GM23338 (cell line): ENCODE measurements at places on chromosomes 2 and 18.

DNA sequence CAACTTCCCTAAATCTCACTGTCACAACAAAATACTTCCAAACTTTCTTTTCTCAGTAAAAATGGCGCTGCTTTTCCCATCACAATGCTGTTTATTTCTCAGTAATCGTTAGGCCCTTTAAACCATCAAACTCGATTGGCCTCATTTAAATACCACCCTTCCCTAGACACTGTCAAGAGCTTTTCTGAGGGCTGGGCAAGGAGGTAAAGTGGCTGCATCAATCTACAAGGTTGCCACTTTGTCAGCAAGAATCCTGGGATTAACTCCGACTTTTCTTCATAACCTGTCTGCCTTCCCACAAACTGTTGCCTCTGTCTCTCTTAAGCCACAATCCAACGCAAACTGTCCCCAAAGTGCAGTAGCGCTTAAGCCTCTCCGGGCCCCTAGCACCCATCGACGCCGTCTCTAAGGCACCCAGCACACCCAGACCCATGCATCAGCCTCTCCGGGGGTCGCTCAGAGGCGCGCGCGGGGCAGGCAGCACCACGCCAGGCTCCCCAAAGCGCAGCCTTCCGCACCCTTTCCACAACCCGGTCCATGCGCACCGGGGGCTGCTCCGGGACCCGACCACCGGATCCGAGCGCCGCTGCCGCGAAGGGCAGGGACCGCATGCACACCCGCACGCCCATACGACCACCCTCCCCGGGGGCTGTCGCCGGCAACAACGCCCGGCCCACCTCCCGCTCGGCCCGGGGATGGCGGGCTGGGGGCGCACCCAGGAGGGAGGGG, 683 bp downstream of the MBOAT2 start:
- DNase-seq: peak; percentile 54

- DNase-seq: no peak
Observed at GRCh38 chr2:70014959-70015358, 53.5 kb upstream of the ASPRV1 start.

DNA sequence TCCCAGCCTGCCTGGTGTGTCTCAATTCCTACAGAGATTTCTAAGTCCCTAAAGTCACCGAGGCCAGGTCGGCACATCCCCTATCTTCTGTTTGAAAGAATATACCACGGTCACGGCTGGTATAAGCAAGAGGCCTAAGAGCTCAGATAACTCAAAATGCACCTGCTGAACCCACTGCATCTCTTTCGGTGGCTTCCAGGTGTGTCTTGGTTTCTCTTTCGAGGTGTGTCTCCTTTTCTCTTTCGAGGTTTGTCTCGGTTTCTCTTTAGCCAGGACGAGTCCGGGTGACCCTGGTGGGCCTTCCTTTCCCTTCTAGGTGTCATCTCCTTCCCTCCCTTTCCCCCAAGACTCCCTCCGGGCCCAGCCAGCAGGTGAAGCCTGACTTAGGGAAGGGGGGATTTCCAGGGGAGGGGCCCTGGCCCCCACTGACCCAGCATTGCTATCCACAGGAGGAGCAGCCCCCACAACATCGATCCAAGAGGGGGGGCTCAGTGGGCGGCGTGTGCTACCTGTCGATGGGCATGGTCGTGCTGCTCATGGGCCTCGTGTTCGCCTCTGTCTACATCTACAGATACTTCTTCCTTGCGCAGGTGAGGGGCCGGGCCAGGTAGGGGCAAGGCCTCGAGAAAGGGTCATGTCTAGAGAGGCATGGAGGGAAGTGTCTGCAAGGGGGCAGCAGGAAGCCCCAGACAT, 8.4 kb downstream of the ITM2C start:
- no peak for DNase-seq

DNA sequence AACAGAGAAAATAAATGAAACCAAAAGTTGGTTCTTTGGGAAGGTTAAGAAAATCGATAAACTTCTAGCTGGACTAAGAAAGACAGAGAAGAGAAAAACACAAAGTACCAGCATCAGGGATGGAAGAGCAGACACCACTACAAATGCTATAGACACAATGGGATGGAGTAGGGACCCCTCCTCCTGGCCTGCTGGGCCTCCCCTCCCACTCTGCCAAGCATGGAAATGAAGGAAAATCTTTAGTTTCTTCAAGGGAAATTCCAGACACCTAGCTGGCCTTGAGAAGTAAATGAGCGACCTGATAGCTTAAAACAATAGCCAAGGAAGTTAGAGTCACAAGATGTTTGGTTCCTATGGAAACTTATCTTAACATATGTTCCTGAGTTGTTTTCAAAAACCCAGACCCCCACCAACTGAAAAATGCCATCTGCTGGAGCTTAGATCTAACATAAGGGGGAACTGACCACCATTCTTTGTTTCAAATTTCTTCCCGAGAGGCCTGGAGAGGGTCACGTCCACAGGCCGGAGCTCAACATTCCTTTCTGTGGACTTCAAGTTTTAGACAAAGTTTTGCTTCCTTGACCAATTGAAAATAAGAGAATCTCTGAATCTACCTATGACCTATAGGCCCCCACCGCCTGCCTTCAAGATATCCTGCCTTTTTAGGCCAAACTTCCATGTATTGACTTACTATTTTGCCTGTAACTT, 101.9 kb downstream of the BIN1 start:
- DNase-seq: peak; percentile 46

DNA sequence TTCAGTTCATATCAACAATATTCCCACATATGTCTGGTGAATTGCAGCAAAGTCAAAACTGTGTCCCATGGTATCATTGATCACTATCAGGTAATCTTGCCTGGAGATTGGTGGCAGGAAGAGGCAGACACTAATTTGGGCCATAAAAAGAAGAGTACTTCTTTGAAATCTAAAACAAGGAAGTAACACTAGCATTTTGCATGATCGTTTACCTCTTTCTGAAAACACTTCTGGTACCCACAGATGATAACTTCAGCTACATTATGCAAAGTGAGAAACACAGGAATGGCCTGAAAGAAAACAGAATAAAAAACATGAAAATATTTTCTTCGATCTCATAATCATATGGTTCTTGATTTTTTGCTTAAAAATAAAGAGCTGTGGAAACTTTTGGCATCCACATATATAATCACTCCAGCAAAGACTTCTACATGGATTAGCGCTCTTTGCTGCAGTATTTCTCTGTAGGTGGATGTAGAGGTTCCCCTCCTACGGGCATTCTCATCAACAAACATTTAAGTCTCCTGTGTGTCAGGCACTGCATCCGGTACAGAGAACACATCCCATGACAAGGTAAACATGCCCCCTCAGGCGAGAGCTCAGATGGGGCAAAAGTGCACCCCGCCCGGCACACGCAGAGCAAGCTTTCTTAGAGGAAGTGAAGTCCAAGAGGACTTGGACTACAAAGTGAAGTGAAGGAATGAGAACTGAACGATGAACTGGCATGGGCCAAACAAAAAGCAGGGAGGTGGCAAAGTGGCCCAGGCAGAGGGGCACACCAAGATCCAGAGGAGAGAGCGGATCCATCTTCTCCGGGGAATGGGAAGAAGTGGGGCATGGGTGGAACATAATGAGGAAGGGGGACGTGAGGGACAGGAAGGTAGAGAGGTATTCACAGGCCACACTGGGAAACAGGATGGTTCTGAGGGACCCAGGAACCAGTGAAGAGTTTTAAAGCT, 68.0 kb upstream of the RIOK3 start:
- no peak for DNase-seq

DNA sequence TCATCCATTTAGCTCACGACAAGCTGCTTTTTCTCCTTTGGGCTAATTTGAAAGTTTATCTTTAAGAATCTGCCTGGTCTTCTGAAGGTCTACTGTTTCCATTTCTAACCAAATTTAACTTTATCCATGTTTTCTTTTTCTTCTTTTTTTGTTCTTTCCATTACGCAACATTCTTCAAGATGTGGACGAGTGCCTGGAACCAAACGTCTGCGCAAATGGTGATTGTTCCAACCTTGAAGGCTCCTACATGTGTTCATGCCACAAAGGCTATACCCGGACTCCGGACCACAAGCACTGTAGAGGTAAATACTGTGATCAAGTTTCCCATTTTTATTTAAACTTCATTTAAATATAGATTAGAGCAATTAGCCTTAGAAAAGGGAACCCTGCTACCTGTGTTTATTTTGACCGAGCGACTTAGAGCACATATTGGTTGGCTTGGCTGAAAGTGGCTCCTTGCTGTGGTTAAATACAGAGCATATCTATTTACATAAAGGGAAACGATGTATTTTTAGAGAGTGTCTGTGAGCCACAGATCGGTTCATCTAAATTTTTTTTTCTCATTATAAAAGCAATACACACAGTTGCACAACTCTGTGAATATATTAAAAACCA, 183.4 kb upstream of the RASGRP3 start:
- DNase-seq: peak; percentile 2

DNA sequence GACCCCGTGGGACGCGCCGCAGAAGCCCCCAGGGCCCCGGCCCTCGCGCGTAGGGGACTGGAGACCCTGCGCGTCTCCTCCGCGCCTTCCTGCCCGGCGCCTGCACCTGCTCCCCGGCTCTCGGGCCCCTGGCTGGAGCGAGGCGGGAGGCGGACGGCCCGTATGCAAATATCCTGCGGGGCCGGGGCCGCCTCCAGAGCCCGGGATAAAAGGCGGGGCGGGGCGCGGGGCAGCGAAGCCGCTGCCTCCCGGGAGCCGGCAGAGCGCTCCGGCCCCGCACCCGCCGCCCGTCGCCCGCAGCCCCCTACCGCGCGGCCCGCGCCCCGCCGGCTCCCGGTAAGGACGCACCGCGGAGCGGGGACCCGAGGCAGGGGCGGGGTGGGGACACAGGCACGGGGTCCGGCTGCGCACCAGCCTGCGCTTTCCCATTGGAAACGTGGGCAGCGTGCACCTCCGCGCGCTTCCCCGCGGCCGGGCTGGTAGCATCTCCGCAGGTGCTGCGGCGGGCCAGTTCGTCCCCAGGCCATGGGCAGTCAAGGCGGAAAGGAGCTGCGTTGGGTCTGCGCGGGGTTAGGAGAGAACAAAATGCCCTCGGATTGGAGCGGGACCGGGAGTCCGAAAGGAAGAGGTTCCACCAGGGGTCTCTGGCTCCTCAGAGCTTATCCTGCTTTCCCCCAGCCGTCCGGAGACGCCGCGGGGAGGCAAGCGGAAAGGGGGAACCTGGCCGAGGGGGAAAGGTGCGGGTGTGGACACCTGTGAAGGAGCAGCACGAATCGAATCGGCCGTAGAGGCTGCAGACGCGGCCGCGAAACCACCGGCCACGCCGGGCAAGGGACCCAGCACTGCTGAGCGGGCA, at the start of gene ATP6V1C2:
Gene ATP6V1C2 (plus strand): TSS at position 235 of the 856 bp plus-strand sequence. CDS start 1,220 bp downstream, outside the sequence.
- peak; percentile 85 for DNase-seq

DNA sequence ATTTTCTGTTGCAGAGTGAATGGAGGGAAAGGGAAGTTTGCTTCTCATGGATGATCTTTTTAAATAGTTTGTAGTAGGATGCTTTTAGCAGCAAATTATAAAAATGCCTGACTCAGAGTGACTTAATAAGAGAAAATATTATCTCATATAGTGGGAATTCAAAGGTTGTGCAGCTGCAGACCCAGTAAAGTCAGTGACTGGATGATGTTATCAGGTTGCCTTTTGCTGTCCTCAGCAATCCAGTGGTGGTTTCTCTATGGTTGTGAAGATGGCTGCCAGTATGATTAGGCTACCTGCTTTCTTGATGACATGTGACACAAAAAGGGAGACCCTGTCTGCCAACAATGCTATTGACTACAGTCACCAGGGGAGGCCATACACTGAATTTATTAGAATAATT, 184.8 kb downstream of the DIS3L2 start:
- DNase-seq: no peak

GRCh38 chr2:135066710-135067109, 14.6 kb downstream of the RAB3GAP1 start:
- DNase-seq: no peak

- DNase-seq: no peak
Observed at GRCh38 chr2:237459741-237460174, 27.3 kb upstream of the MLPH start.
